ENCODE measurements at places on chromosomes 1 and 21.

DNA sequence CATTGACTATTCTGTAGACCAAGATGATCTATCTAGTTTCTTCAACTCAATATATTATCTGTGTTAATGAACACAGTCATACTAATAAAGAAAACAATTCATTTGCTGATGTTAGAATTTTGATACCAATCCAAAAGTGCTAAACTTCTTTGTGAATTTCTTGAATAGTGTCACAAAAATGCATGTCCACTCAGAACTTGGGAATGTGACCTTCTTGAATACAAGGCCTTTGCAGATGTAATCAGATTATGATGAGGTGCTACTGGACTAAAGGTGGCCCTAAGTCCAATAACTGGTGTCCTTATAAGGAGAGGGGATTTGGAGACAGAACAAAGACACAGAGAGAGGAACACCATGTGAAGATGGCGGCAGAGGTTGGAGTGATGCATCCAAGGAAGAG lies 305.8 kb upstream of the ZP4 start:
- no peak for DNase-seq

GRCh38 chr1:53410100-53410541 lies 49.1 kb upstream of the DMRTB1 start:
- DNase-seq = peak; percentile 7

DNA sequence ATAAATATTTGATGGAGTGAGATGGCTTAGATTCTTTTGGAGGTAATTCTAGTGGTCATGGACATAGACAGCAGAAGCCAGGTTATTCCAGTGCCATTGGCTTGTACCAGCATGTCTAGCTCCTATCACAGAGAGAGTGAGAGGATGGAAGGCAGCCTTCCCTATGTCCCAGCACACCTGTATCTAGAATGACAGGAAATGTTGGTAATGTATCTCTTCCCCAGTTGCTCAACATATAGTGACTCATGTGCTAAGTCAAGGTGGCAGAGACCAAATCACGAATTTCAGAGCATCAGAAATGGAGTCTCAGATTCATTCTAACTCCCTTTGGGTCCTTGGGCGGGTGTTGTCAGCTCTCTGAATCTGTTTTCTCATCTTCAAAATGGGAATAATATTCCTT lies 28.4 kb downstream of the METTL13 start:
- DNase-seq = no peak

DNA sequence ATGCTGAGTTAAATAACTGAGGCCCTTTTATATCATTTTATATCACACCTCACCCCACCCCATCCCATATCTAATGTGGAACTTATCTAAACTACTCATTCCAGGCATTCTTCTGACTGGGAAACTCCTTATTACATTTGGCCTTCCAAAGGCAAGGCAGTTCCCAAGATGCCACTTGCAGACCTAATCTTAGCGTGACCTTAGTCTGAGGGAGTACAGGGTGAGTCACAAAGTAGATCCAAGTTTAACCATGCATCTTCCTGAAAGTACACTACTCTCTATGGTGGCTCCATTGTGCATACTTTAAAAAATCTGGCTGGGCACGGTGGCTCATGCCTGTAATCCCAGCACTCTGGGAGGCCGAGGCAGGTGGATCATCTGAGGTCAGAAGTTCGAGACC lies 353.6 kb upstream of the C1orf87 start:
- no peak for DNase-seq

- DNase-seq = no peak
Observed at GRCh38 chr1:92877081-92877711, 45.4 kb downstream of the RPL5 start.

DNA sequence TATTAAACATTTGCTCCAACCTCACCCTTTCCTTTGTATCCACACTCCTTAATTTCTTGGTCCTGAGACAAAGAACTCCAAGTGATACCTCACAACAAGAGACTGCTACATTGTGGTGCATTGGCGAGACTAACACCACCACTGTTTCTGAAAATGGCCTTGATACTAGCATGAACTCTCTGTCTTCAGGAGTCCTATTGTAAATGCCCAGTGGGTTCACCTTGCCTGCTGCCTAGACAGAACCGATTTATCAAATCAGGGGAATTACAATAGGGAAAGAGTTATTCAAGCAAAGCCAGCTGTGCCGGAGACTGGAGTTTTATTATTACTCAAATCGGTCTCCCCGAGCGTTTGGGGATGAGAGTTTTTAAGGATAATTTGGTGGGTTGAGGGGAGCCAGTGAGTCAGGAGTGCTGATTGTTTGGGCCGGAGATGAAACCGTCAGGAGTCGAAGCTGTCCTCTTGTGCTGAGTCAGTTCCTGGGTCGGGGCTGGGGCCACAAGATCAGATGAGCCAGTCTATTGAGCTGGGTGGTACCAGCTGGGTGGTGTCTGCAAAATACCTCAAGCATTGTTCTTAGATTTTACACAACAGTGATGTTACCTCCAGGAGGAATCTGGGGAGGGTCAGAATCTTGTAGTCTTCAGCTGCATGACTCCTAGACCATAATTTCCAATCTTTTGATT lies 83.1 kb downstream of the DESI2 start:
- DNase-seq = no peak

GRCh38 chr1:993379-993995 lies 6.4 kb downstream of the HES4 start:
- DNase-seq = no peak

- DNase-seq = no peak
Observed at GRCh38 chr21:45494851-45495680, 47.2 kb downstream of the SLC19A1 start.

DNA sequence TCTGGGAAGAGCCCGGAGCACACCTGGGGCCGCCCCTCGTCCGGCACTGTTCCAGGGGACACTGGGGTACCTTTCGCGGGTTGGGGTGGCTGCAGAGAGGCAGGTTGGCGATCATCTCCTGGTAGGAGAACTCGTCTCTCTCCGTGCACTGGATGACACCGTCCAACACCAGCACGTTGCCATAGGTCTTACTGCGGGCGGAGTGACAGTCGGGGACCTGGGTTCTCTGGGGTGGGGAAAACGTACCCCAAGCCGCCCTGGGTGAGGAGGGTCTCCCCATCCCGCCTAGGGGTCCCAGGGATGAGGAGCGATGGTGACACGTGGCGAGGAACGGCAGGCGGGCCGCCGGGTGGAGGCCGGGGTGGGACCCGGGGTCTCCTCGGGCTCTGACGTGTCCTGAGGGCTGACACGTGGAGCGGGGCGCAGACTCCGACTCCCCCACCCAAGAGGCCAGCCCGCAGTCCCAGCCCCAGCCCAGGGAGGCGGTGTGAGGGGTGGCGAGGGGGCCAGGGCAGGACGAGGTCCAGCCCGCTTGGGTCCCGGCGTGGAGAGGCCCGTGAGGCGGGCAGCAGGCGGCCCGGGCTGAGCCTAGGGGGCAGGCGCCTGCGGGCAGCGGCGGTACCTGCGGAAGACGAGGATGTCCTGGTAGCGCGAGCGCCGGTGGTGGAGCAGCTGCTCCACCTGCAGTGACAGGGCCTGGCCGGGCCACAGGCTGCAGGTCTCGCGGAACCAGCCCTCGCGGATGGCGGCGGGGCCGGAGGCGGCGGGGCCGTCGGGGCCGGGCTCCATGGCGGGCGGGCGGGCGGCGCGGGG lies 457 bp downstream of the SRM start:
- DNase-seq = no peak

- DNase-seq = no peak
Observed at GRCh38 chr1:3142236-3142635, 73.2 kb downstream of the PRDM16 start.

- DNase-seq = no peak
Observed at GRCh38 chr21:27802816-27803475, 836.1 kb upstream of the ADAMTS5 start.

DNA sequence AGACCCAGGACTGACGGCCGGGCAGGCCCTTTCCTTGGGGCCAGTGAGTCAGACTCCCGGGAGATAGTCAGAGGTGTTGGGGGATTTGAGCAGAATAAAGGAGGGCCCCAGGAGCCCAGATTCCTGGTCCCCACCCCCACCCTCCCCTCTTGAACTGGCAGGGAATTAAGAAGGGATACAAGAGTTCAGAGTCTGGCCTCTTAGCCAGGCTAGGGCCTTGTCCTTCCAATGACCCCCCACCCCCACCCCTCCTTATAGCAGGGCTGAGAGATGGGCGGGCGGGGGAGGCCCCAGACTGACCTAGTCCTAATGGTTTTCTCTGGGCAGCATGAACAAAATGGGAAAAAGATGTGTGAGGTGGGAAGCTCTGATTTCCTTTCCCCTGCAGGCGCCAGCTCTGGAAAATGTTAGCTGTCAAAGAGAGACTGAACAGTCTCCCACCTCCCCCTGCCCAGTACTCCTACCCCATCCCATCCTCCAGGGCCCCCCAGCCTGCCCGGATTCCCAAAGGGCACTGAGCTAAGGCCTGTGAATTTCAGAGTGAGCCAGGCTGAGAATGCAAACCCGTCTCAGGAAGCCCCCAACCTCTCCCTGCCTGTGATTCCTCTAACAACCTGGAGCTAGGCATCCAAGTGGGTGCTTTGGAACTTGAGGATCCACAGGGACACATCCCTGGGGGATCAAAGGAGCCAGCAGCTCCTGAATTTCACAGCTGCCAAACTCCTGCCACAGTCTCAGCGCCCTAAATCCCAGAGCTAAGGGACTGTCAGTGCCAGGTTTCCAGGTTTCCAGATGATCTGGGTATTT lies 5.8 kb upstream of the CRABP2 start:
- no peak for DNase-seq

DNA sequence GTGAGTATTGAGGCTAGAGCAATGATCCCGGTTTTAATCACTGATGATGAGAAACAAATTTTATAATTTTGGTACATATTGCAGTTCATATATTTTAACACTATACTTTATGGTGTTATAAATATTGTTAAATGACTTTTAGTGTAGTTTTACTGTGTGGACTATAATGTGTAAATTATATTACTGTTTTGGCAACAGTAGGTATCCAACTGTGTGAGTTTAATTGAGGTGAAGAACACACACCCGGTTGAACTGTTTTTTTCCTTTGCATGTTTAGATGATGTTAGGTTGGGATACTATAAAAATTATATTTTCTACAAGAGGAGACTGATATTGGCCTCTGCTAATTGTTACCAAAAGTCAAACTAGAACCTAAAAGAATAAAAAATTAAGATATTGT lies 166.5 kb downstream of the SDCCAG8 start:
- no peak for DNase-seq

GRCh38 chr1:152986578-152986977 lies 2.7 kb downstream of the SPRR1A start:
- DNase-seq = no peak

- DNase-seq = no peak
Observed at GRCh38 chr1:156431769-156432668, 63.0 kb downstream of the RHBG start.

DNA sequence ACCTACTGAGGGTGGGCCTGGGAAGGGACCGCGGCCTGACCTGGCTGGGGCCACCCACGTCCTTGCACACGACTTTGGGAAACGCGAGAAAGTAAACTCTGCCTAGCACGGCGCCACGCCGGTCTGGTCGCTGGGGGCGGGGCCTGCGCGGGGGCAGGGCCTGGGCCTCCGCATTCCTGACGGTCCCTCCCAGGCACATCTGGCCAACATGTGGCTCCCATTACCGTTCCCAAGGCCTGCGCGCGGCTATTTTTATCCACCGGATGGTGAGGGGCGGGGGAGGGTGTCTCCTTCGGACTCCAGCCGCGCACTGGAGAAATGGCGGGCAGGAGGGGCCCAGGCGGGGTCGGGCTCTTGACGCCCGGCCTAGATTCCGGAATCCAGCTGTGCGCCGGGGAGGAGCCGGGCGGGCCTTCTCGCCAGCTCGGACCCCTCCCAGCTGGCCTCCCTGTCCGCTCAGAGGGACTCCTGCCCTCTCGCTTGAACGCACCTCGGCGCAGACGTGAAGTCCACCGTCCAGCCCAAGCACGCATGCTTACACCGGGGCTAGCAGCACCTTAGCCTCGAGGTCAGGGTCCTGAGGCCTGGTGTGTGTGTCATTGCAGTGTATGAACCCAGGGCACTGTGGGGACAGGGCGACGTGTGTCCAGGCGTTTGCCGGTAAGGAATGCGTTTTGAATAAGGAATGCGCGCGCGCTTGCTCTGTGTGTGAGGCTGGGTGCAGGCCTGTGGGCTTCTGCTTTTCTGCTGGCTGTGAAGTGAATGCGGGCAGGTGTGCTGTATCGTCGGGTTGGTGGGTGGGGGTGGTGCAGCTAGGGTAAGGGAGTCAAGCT lies 2.1 kb downstream of the EVA1B start:
- no peak for DNase-seq

DNA sequence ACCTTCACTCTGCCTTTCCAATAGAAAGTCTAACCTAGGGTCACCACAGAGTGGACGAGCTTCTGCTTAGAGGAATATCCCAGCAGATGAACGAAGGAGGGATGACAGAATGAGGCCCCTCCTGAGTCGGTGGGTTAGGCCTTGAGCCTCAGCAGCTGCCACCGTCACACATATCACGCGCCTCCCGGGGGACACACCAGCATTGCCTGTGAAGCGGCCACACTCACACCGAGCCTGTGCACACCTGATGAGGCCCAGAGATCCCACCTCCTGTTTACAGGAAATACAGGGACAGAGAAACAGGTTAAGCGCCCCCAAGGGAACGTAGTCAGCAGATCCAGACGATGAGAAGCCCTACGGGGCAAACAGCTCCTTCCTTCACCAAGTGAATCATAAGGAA lies 25.1 kb upstream of the LRRC47 start:
- DNase-seq = no peak

DNA sequence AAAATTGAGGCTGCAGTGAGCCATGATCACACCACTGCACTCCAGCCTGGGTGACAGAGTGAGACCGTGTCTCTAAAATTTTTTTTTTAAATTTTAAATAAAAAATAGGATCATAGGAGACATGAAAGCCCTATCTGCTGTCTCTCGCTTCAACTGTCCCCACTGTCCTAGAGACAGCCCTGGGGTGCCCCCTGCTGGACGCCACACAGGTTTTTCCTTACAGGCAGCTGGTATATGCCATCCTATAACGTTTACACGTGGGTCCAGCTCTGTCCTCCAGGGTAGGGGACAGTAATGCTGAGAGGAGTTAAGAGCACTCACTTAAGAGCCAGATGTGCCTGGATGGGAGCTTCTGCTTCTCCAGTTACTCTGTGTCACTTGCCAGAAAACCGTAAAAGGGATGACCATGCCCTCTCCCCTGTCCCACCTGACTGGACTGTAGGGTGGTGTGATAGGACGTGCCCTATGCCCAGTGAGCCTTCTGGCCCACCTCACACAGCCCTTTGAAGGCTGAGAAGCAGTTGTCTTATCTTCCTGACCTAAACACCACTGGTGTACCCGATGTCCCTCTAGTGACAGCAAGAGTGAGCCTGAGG lies 8.5 kb downstream of the FBXO2 start:
- peak; percentile 43 for DNase-seq
